Heart left ventricle (tissue), 16 donors: ENCODE measurements at places on chromosomes 2 and 18.

- DNase-seq: no peak
Measured at GRCh38 chr18:41553716-41554115, 401.3 kb upstream of the PIK3C3 start.

DNA sequence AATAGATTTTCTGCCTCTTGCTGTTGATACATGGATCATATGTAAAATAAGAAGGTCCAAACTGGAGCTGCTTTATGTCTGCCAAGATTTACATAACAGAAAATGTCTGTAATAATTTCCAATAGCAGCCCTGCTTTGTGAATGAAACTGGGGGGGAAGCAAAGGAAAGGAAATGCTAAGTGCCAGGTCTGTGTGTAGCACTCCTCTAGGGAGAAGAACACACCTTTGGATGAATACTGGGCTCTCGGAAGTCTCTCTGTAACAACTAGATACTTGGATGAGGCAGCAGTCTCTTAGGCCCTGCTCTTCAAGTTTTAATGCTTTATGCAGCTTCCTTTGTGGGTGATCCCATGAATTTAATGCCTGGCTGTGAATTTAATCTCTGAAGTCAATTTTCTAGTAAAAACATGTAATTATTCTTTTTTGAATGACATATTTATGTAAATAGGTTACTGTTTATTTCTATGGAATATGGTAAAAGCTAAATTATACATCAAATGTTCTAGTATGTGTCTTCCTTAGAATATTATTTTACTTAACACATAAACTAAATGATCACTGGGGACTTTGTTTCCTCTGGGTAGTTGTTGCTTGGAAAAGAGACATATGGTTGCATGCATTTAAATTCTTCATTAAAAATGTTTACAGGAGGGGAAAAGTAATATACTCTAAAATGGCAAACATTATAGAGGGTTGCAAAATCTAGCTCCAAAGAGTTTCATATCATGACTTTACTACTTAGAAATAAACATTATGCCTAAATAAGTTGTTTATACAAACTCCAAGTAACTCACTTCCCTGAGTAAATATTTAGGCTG, 336.6 kb upstream of the CWC22 start:
- no peak for DNase-seq

- no peak for DNase-seq
Measured at GRCh38 chr2:239292959-239293774, 107.7 kb downstream of the HDAC4 start.

DNA sequence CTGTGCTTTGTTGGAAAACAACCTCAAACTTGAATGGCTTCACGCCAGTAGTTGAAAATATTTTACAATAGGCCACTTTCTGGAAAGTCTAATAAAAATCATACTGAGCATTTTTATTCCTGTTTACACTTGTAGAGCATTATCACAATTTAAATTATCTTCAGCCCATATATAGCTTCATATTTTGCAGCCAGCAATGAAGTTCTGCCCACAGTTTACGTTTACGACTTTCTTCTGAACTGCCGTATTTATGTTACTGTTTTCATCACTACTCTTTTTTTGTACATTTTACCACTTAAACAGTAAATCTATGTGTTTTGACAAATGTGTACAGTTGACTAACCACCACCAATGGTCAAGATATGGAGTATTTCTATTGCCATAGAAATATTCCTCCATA, 86.2 kb downstream of the COPS8 start:
- DNase-seq: no peak

- no peak for DNase-seq
Measured at GRCh38 chr2:47266939-47267710, 112.0 kb upstream of the STPG4 start.

- no peak for DNase-seq
Measured at GRCh38 chr18:50218432-50219197, 23.7 kb upstream of the MYO5B start.
